ENCODE measurements at places on chromosomes 5 and 9. TPM values are rescaled to one million over a fixed set of nuclear protein-coding genes. Genes with fewer than 3 reads are reported as not detected.

- DNase-seq = peak; percentile 68
These were observed 60.6 kb downstream of the HSD17B3 start for GRCh38 chr9:96241391-96241809.

DNA sequence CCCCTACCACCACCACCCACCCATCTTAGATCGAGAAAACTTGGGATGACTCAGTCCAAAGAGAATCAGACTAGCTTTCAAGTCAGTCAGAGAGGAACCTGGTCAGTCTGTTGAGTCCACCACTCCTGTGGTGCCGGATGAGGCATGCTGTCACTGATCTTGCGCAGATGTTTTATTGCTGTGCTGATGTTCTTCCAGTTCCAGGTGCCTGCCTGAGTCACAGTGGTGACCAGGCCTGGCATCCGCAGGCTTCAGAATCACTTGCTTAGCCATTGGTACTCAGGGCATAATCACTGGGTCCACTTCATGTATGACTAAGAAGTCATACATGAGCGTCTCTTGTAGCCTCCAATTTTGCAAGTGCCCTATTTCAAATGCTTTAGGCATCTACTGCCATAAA, 114.1 kb downstream of the MUSK start:
- no peak for DNase-seq

DNA sequence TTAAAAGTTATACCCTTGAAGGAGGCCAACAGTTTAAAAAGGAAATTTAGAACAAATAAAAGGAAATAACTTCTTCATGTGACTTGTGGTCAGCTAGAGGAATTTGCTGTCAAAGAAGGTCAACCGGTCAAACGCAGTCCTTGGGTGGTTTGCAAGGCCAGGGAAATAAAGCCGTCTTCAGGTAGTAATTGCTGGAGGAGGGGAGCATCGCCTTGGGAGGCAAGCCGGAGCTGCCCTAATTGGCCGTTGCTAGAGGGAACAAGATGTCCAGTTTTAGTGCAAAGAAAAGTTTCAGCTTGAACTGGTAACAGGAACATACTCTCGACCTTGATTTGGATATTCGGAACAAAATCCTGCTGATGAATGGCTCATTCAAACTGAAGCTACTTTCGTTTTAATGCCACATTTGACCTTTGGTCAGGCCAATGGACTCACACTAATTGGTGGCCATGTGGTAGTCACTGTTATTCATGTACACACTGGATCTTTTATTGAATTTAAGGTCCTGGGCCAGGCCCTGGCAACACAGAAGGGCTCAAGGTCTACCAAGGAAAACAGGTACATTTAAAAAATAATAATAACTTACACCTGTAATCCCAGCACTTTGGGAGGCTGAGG, 47.0 kb upstream of the MYO10 start:
- DNase-seq = no peak

The RALGDS gene
- total RNA-seq = 130 TPM

- DNase-seq = no peak
These were observed 64.5 kb upstream of the EQTN start for GRCh38 chr9:27361492-27361891.

- DNase-seq = no peak
These were observed 29.8 kb downstream of the SSBP2 start for GRCh38 chr5:81721049-81721448.

DNA sequence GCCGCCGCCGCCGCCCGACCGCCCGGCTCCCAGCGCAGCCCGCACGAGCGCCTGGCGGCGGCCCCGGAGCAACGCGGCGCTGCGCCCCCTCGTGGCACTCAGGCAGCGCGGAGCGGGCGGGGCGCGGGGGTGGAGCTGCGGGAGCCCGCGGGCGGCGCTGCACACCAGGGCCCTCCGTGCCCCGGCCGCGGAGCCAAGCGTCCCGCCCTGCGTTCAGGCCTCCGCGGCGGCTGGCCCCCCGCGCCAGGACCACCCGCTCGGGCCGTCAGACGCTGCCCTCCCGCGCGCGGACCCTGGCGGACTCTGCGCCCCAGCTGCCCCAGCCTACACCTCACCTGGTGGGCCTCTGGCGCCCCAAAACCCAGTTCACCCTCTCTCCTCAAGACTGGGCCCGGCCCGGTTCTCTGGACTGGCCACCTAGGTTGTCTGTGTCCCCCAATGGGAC, at the start of gene RASGEF1C:
Gene RASGEF1C (minus strand): TSS at position 75 of the 445 bp plus-strand sequence. CDS start 71,159 bp downstream, outside the sequence.
- no peak for DNase-seq

GRCh38 chr5:61329550-61330128, 2.4 kb upstream of the ZSWIM6 start:
- DNase-seq = no peak

GRCh38 chr9:129583308-129584038, 37.4 kb downstream of the C9orf50 start:
- no peak for DNase-seq

DNA sequence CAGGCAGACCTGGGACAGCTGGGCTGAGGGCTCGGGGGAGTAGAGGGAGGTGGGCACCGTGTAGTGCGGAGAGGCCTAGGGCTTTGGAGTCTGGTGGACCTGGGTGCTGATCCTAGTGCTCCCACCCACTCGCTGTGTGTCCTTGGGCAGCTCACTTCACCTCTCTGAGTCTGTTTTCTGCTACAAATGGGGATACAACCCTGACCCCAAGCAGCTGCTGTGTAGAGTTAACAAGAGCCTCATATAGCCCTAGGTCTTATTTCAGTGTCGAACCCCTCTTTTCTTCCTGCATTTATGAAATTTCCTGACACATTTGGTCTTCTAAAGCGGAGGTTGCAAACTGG, 16.4 kb downstream of the ERGIC1 start:
- DNase-seq = no peak

GRCh38 chr5:97547999-97548738, 365.1 kb upstream of the RIOK2 start:
- no peak for DNase-seq

GRCh38 chr5:135154961-135155360, 120.9 kb upstream of the PITX1 start:
- DNase-seq = no peak

GRCh38 chr5:73815631-73816030, 189.6 kb downstream of the ARHGEF28 start:
- DNase-seq = no peak

DNA sequence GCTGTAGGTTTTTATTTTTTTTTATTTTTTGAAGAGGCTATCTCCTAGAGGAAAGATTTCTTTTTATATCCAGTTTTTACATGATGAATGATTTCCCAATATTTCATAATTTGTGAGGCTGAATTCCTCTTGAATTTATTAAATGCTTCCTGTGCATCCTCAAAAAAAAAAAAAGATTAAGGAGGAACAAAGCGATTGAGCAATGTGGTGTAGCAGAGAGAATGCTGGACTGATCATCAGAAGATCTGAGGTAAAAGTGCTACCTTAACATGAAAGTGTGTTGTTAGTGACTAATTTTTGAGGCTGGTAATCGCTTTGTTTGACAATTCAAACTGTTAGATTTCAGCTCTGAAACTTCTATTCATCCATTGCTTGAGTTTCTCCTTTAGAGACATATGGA, 125.1 kb downstream of the ESM1 start:
- DNase-seq = no peak

- DNase-seq = peak; percentile 46
These were observed 47.2 kb downstream of the GTF3C4 start for GRCh38 chr9:132717326-132717945.

The TRUB2 gene
- 13.9 TPM for total RNA-seq

GRCh38 chr9:123999661-124000060, 11.9 kb upstream of the LHX2 start:
- DNase-seq = no peak

The NTRK2 gene
- total RNA-seq = 14.1 TPM

- no peak for DNase-seq
These were observed 98.4 kb downstream of the LMNB1 start for GRCh38 chr5:126875303-126875785.

- peak; percentile 76 for DNase-seq
These were observed 1.2 kb upstream of the ABO start for GRCh38 chr9:133276001-133276884.

The SLC1A1 gene
- total RNA-seq = 1.8 TPM

- DNase-seq = peak; percentile 12
These were observed 64.8 kb downstream of the ACER2 start for GRCh38 chr9:19473605-19474004.

Data from lower leg skin (tissue), 4 donors.